ENCODE measurements at places on chromosomes 5 and 9. TPM values are rescaled to one million over a fixed set of nuclear protein-coding genes. Genes with fewer than 3 reads are reported as not detected.
A peak's percentile ranks its signal among the peaks of the same experiment; 100 is the strongest.

GRCh38 chr9:78033870-78034269, 2.3 kb upstream of the GNAQ start:
- DNase-seq: no peak

DNA sequence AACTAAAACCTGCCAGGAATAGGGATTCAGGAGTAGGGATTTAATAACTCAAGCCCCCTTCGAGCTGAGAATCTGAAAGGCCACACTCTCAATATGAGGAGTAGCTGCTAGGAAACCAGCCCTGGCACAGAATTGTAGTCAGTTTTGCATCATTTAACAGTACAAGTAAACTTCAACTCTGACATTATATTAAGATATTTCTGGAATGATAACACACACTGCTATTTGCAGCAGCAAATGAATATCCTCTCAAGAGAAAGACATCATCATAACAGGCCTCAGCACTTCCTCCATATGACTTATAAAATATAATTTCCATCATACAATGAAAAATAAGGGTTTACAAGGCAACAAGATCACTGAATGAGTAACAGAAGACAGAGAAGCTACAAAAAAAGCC, 138.2 kb upstream of the RFX3 start:
- no peak for DNase-seq

- no peak for DNase-seq
Measured at GRCh38 chr5:40932766-40933165, 23.5 kb downstream of the C7 start.

DNA sequence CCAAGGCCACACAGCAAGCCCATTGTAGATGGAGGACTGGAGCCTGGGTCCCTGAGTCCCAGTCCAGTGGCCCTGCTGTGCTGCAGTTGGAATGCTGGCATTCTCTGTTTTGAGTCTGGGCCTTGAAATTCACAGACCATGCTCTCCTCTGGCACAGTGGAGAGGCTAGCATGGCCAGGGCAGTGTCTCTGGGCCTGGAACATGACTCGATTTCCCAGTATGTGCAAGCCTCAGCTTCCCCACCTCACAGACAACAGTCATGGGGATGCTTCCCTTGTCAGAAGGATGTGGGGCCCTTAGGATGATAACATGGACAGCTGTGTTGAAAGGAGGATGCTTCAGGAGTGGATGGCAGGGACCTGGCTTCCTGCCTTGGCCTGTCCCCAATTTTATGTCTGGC, 91.2 kb downstream of the AMBP start:
- DNase-seq: no peak

GRCh38 chr5:138793575-138793974, 40.4 kb downstream of the CTNNA1 start:
- DNase-seq: peak; percentile 62

DNA sequence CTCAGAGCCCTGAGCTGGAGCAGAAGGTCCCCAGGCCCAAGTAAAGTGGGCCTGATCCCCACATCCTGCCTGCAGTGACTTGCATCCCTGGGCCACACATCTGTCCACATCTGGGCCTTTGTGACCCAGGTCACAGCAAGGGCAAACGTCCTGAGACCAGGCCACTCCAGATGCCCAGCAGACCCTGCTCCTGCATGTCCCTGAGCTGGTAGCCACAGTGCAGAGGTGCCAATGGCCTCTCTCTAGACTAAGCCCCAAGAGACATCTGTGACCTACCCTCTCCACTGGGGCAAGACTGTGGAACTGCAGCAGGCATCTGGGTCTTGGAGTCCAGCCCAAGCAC, 2.5 kb downstream of the FLT4 start:
- DNase-seq: no peak

DNA sequence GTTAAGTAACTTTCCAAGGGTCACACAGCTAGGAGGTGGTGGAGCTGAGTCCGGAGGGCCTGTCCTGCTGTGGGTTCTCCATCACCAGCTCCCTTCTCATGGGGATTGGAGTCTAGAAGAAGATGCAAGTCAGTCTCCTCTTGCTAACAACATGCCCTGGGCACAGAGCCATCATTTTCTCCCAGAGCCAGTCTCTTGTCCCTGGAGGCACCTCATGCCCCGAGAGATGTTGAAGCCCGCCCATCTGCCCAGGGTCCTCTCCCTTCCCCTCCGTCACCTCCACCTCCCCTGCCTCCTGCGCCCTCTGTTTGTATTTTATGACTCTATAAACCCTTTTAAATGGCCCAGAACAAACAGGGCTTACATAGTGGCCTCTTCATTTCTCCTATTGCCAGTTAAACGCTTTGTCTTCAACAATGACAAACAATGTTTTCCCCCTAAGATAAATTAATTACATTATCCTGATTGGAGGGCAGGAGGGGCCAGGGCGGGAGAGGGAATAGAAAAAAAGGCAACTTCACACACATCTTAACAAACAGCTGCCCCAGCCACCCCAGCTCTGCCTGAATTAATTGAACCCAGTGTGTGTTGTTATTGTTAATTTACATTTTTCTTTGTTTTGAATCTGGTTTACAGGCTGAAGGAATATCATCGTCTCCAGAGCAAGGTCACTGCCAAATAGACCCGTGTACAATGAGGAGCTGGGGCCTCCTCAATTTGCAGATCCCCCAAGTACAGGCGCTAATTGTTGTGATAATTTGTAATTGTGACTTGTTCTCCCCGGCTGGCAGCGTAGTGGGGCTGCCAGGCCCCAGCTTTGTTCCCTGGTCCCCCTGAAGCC, 55.8 kb downstream of the ASS1 start:
- DNase-seq: peak; percentile 55

GRCh38 chr9:131593091-131593820, 47.9 kb downstream of the PRRT1B start:
- DNase-seq: no peak

C5orf52 gene
- total RNA-seq: not detected

IRX1 gene
- 6.0 TPM for total RNA-seq

KLF9 gene
- 25.3 TPM for total RNA-seq

ARHGEF39 gene
- total RNA-seq: 0.79 TPM

ACSL6 gene
- 103 TPM for total RNA-seq
